ENCODE measurements at places on chromosomes 1 and 21.

DNA sequence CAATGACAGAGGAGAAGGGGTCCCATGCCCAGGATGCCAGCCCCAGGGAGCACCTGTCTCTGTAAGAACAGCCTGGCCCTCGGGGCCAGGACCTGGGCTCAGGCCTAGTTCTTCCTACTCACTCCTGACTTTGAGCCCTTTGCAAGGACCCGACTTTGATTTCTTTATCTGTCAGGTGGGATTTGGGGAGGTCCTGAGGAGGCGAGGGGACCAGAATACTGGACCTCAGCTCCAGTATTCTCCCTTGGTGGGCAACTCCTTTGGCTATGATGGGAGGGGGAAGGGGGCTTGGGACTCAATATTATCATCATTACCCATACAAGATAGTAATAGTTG, 18.1 kb downstream of the KCNQ4 start:
- DNase-seq, result no peak

DNA sequence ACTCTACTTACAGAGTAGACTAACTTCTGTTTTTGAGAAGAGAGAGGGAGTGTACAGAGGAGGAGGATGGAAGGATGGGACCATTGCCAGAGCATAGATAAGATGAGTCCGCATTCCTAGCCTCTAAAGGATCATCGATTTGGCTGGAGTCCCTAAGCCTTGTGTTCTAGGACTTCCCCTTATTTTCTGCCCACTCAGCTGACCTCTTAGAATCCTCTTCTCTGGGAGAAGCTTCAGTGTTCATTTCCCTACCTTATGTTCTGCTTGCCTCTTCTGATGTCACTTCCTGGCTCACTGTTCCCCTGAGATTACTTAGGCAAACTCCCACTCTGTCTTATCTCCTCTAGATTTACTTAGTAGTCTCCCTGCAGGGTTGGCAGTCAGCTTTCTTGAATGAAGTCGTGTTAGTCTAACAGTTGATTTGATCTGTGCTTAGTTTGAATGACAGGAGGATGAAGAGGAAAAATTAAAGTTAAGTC, 156.7 kb downstream of the SYT2 start:
- DNase-seq, result no peak

DNA sequence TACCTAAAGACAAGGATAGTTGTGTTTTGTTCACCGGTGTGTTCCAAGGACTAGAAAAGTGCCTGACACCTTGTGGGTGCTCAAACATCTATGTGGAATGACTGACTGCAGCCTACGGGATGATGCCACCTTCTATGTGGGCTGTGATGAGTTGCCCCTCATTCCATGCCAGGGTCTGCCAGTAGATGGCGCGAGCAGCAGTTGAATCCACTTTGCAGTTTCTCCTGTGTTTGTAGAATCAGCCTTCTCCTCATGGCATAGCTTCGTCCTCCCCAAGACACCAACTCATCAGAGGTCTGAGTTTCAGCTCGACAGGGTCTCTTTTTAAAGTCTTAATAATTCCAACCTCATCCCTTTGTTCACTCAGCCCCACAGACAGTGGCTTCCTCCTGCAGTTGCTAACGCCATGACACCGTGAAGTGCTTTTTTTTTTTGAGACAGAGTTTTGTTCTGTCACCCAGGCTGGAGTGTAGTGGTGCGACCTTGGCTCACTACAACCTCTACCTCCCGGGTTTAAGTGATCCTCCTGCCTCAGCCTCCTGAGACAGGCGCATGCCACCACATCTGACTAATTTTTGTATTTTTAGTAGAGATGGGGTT, 133.7 kb downstream of the CAPN8 start:
- DNase-seq, result peak; percentile 25

- no peak for DNase-seq
Measured at GRCh38 chr1:97163591-97164275, 442.1 kb downstream of the PTBP2 start.

DNA sequence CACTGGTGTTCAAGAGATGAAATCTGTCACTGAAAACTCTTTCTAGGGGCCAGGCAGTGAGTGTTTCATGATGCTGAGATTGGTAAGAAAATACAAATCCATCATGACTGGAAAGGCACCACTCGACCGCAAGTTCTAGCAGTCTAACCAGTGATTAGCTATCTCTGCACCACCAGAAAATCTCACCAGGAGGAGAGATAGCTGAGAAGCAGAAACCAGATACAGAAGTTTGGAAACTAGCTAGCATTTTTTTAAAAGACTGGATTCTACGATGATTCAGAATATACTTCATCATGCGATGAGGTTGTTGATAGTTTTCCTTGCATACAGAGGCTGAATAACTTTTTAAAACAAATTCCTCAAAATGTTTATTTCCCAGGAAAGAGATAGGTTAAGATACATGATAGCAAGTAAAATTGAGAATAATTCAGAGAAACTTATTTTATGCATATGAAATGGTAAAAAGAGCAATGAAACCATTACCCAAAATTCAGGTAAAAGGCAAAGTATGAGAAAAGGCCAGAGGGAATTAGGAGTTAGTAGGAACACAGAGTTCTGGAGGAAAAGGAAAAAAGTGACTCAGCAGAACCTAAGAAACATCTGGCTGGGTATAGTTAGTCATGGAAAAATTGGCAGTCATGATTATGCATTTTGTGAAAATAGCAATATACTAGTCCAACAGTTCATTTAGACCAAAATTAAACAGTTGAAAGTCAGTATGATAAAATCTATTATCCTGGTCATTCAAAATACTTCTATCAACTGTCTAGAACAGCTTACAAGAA, 3.3 kb upstream of the F3 start:
- DNase-seq, result no peak

GRCh38 chr1:213571419-213571818, 416.4 kb upstream of the PROX1 start:
- no peak for DNase-seq

DNA sequence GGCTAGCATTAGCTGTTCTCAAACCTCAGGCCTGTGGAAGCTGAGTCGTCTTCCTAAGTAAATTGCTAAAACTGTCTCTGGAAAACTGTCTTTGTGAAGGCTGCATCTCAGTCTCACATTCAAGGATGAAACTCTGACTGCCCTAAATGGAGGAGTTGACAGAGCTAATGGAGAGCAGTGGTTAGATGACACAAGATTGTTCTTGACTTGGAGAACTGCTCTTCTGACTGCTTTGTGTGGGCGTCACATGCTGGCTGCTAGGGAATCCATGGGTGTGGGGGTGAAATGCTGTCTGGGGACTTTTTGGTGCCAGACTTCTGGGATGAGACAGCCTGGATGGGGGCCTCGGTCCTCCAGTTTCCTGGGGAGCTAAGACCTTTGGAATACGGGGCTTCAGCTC, 24.5 kb upstream of the TSPAN2 start:
- DNase-seq, result no peak

DNA sequence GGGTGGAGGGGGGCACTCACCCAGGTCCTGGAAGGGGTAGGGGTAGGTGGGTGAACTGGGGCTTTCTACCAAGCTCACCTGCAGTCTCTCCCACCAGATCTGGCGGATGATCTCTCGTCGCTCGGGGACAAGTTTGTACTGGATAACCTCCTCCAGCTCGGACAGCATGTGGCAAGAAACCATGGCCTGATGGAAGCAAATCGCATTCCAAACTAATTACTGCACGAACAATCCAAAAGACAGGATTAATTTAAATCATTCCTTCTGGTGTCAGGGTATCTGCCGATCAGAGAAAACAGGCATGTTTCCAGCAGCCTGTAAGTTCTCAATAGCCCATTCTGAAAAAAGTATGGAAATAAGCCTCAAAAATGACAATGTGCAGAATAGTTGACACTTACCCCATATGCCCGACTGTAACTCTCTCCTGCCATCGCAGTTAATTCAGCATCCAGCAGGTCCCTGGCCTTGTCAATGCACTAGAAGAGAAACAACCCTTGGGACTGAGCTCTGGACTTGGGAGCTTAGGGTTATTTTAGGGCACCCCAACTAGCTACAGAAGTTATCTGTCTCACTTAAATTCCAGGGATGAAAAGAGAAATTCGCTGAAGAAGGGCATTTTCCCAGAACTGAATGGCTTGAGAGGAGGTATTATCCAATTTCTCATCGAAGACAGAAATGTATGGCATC, 44.4 kb upstream of the ANGPTL7 start:
- DNase-seq, result no peak

DNA sequence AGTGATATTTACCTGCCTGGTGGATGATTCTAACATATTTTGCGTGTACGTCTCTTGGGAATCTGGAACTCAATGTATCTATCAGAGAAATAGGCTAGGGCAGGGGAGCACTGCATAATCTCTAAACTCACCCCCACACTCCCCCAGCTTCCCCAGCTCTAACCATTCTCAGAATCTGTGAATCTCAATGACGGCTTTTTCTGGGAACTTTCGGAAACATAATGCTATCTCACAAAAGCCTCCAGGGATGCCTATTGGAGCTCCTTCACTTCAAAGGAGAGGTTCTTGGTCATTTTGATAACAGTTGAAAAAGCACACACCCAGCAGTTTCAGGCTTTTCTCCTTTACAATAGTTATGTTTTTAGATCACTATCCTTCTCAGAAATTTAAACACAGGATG, 113.8 kb upstream of the MAGI3 start:
- no peak for DNase-seq

DNA sequence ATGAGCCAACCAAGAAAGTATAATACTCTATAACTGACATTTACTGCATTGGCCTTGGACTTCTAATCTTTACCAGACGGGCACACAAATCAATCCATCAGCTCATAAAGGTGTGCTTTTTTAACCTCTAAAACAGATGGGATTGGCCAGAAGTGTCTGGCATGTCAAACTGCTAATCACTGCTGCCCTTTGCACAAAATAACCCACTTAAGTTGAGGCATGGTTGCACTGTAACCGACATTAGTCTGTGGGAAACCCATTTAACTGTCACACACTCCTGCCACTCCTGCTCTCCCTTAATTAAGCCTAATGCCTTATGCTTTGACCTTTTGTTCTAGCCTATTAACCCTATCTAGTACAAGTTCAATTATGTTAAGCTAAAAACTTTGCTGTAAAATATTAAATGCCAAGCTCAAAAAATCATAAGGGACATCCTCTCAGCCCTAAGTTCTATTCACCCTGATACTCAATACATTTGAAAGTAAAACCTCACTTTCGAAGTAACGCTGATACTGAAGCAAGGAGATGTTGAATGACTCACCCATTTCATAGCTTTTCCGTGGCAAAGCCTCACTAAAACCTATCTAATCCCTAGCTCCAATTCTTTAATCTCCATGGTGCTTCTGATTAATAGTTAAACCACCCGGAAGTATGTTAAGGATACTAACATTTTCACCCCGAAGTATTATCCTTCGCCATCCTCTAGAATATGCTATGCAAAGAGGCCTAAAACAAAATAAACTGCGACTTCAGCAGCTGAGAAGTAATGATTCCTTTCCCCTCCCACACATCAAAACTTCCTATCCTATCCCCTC, 12.9 kb downstream of the NRIP1 start:
- no peak for DNase-seq

GRCh38 chr1:181557313-181557712, 74.0 kb downstream of the CACNA1E start:
- DNase-seq, result no peak

DNA sequence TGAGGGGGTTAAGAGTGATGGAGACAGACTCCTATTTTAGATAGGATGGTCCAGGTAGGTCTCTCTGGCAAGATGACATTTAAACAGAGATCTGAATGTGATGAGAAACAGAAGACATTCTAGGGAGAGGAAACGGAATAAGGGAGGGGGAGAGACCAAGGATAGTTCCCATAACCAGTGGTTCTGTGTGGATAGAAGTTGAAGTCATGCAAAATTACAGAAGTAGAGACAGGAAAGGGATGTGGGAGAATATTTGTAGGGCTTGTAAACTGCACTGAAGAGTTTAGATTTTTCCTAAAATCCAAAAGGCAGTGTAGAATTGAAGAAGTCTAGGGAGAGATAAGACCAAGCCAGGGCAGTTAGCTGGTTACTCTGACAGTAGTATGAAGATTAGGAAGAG, 200.6 kb downstream of the GRIK1 start:
- no peak for DNase-seq

- no peak for DNase-seq
Measured at GRCh38 chr1:37663426-37664000, 28.8 kb upstream of the CDCA8 start.

GRCh38 chr1:221166559-221167318, 287.5 kb downstream of the HLX start:
- no peak for DNase-seq

DNA sequence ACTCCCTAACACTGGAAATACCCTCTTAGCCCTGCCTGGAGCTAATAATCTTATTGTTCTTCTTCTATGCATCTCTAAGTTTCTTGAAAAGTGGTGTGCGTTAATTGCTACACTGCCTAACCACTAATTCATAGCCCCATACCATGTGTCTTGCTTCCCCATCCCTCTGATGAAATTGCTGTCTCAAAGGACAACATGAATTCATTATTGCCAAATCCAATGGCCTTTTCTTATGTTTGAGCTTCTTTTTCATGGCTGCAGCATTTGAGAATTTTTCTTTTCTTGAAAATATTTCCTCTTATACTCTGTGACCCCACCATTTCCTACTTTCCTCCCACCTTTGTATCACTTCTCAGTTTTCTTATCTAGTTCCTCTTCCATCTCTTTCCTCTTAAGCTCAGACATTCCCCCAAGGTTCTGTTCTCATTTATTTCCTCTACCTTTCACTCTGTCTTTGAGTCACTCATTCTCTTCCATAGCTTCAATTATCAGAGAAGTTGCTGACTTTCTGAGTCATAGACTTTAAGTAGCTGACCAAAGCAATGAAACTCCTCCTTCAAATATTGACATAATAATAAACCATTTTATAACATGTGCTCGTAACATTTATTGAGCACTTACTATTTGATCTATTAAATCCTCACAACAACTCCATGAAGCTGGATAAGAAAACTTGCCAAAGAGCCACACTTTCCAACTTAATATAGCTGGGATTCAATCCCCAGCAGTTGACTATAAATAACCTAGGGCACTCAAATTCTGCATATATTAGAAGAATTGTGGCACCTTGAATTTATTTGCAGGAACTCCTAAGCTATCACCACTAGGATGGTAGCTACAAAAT, 35.5 kb upstream of the ATP6V1G3 start:
- no peak for DNase-seq

GRCh38 chr21:46124926-46125845, 27.3 kb downstream of the COL6A2 start:
- DNase-seq, result peak; percentile 2

- no peak for DNase-seq
Measured at GRCh38 chr21:27047283-27047657, 80.4 kb upstream of the ADAMTS5 start.

DNA sequence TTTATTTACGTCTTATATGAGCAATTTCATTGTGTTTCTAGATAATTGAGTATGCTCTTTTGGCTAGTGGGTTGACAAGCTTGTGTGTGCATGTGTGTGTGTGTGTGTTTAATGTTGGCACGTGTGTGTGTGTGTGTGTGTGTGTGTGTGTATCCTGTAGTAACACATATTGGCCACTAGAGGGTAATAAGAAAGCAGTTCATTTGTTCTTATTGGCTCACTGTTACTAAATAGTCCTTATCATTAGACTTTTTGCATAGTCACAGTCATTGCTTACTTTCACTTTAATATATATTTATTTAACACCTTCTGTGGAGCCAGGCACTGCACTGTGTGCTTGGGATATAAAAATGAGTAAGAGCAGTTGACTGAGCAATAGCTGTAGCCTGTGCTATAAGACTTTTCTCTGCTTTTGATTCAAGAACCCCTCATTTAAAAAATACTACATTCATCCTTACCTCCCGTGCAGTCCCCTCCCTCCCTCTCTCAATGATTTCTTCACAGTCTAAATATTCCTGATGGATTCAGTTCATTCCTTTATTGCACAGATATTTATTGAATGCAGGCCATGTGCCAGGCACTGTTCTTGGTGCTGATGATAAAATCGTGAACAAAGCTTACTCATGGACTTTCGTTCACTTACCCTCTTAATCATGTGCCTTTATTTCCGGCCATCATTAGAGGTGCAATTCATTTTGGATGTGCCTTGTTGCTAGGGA, 96.7 kb downstream of the DYRK1A start:
- DNase-seq, result no peak

GRCh38 chr1:200366577-200367253, 43.1 kb downstream of the ZNF281 start:
- DNase-seq, result no peak

All from activated T-cell treated with anti-CD3 and anti-CD28 coated beads, Interleukin-2, amount 50 U/mL, for 4 hours (primary cell).